Myocyte (in vitro differentiated cells): ENCODE measurements at places on chromosomes 11 and 22. TPM values are rescaled to one million over a fixed set of nuclear protein-coding genes. Genes with fewer than 3 reads are reported as not detected.

The CHST1 gene
- 0.05 and 0.21 TPM in 2 replicates for total RNA-seq

DNA sequence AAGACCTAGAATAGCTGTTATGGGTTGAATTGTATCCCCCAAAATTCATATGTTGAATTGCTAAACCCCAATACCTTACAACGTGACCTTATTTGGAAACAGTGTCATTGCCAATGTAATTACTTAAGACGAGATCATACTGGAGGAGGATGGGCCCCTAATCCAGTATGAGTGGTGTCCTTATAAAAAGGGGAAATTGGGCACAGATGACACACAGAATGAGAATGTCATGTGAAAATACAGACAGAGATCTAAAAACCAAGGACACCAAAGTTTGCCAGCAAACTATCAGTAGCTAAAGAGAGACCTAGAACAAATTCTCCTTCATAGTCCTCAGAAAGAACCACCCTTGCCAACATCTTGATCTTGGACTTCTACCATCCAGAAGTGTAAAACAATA lies 127.7 kb downstream of the ATXN10 start:
- DNase-seq, result no peak

The MMP8 gene
- total RNA-seq, result not detected in 2 replicates

- peak; percentile 58 for DNase-seq
These were observed 20.8 kb upstream of the CLNS1A start for GRCh38 chr11:77658213-77659013.

- DNase-seq, result no peak
These were observed 14.0 kb downstream of the OR8A1 start for GRCh38 chr11:124583781-124584180.

DNA sequence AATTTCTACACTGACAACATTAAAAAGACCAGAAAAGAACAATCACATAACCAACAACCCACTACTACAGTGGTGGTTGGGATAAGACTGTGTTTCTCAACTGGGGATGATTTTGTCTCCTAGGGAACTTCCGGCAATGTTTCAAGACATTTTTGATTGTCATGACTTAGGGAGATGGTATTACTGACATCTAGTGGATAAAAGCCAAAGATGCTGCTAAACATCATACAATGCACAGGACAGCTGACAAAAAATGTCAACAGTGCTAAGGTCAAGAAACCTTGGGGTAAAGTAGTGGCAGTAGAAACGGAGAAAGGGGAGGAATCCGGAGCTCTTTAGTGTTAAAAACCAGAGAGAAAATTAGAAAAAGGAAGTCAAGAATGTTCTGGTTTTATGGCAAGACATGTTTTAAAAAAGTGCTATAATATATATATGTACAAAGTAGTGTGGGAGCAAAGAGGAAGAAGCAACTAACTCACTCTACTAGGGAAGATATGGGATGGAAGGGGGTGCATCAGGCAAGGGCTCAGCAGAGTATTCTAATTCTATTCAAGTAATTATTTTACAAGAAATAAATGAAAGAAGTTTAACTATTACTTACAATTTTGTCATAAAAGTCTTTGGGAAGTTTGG lies 37.2 kb downstream of the CKAP5 start:
- DNase-seq, result peak; percentile 63

The MMP3 gene
- total RNA-seq, result 0.31 TPM in 1 of 2 replicates, not detected in the other

The MS4A15 gene
- not detected in 2 replicates for total RNA-seq

The C11orf91 gene
- total RNA-seq, result not detected in 2 replicates

The EHF gene
- not detected in 2 replicates for total RNA-seq

The EML3 gene
- 11.3 and 17.6 TPM in 2 replicates for total RNA-seq
